ENCODE measurements at places on chromosomes 13 and 19.

GRCh38 chr19:4363571-4364304 is 20.4 kb downstream of the MPND start:
- no peak for DNase-seq

DNA sequence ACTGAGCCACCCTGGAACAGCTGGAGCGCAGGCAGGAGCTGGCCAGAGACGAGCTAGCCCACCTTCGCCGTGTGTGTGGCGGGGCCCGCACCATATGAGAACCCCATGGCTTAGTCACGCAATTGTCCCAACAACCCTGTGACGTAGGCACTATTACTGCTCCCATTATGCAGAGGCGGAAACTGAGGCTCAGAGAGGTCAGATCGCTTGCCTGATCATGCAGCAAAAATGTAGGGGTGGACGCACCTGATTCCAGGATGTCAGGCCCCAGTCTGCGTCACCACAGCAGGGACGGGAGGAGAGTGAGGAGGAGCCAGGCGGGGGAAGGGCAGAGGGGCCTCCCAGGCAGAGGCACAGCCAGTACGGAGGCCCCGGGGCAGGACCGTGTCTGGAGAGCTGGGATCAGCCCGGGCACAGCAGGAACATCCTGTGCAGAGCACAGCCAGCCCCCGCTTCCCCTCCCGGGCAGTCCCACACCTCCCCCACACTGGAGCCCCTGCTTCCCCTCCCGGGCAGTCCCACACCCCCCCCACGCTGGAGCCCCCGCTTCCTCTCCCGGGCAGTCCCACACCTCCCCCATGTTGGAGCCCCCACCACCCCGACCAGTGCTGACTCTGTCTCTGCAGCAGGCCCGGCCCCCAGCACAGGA is 16.7 kb downstream of the PIP5K1C start:
- no peak for DNase-seq

- no peak for DNase-seq
Measured at GRCh38 chr19:51091126-51091525, 8.4 kb upstream of the KLK14 start.

DNA sequence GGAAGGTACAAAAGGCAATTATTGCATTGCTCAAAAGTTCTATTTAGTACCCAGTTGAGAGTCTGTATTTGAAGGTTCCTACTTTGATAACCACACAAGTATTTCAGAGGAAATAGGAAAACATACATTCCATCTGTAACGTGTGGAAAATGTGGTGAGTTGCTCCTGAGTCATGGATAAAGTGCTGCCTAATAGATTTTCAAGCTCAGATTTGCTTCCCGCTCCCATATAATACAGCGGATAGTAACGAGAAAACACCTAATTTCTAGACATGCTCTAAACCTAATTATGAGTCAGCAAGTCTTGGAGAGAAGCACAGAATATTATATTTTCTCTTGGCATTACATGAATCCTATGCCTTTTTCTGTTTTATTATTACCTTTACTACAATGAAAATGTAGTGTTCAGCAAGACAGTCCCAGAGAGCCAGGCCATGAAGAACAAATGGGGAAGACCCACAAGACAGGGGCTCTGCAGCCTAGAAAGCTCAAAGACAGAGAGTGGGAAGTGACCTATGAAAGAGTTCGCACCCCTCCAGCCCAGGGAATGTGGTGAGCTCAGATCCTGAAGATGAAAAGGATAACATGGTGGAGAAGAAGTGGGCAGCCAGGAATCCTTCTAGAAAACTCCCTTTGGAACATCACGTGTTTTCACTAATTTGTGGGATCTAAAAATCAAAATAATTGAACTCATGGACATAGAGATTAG is 116.1 kb downstream of the STARD13 start:
- DNase-seq: no peak

DNA sequence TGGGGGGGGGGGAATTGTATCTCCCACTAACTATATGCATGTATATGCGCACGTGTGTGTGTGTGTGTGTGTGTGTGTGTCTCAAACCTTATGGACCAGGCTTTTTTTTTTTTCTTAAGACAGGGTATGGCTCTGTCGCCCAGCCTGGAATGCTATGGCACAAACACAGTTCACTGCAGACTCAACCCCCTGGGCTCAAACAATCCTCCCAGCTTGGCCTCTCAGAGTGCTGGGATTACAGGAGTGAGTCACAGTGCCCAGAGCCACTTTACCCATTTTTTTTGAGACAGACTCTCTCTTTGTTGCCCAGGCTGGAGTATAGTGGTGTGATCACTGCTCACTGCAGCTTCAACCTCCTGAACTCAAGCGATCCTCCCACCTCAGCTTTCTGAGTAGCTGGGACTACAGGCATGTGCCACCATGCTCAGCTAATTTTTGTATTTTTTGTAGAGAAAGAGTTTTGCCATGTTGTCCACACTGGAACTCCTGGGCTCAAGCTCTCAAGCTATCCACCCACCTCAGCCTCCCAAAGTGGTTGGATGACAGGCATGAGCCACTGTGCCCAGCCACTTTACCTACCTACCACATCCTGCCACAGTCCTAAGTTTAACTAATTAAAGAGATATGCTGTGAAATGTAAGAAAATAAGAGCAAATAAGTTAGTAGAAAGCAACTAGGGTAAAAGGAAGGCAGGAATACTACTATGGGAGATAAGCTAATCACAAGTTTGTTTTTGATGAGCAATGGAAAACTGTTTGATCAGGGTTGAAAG is 2.4 kb downstream of the ZMYM5 start:
- DNase-seq: no peak

- DNase-seq: no peak
Measured at GRCh38 chr19:29795461-29796172, 16.2 kb upstream of the CCNE1 start.

DNA sequence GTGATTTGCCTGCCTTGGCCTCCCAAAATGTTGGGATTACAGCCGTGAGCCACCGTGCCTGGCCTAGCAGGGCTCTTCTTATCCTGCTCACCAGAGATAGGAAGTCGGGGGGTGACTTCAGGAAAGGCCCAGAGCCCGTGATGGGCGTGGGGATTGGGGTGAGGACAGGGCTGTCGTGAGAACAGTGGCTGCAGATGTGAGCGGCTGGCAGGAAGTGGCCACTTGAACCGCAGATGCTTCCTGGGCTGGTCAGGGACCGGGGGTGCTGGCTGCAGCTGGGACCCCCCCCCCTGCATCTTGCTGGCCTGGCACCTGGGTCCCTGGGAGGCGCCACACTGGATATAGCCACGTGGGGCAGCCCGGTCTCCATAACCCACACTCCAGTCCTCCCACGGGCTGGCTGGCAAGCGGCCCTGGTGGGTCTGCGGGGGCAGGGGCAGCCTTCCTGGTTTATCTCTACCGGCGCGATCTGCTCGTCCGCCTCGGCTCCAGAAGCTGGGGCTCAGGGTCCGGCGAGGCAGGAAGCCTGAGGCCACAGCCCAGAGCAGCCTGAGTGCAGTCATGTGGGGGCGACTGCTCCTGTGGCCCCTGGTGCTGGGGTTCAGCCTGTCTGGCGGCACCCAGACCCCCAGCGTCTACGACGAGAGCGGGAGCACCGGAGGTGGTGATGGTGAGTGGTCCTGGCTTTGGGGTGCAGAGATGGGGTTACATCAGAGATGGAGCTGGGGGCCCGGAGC is at the start of gene F2RL3:
F2RL3 (plus strand) TSS at position 371 of the 737 bp plus-strand sequence; CDS start at position 562, 191 bp downstream.
- DNase-seq: no peak

- no peak for DNase-seq
Measured at GRCh38 chr19:54335979-54336892, 2.7 kb downstream of the LILRA4 start.

DNA sequence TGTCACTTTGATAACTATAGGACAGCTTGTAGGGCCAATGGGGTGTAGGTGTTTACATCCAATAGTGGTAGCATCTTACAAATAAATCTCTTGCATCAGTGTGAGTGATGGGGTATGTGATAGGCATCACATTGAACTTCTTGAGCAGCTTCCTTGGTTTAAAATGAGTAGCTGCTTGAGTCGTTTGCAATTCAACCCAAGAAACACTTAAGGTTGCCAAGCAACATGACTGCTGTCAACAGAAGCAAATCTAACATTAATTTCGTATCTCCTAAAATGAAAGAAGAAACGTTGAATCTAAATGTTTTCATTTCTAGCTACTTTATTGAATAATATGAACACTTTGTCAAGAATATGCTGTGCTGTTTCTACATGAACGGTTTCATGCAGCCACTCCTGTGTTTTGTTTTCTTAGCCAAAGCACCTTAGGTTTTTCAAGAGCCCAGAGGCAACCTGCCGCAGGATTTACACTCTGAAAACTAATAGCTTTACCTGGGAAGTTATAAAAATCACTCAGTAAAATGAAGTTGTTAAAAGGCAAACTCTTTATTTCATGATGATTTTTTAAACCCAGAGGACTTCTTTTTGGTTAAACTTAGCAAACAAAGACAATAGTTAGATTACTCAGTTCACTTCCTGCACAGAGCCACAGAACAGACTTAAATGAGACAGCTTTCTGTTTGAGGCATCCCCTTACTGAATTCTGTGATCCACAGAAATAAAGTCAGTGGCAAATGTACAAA is 305.2 kb downstream of the MTUS2 start:
- DNase-seq: no peak

- no peak for DNase-seq
Measured at GRCh38 chr13:27493981-27494380, 43.6 kb upstream of the MTIF3 start.

DNA sequence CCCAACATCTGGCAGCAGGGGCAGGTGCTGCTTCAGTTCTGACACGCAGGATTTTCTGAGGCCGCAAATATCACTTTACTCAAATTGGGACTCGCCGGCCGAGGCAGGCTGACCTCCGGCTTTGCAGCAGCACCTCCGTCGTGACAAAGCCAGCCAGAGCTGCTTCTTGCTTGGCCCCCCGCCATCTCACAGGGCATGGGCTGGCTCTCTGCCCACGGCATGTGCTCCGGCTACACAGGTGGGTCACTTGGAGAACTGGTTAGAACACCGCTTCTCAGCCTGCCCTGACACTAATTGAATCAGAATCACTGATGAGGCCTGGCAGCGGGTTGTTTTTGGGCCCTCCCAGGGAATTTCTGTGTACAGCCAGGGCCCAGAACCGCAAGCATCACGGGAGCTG is 112.3 kb downstream of the SLC7A1 start:
- DNase-seq: no peak

DNA sequence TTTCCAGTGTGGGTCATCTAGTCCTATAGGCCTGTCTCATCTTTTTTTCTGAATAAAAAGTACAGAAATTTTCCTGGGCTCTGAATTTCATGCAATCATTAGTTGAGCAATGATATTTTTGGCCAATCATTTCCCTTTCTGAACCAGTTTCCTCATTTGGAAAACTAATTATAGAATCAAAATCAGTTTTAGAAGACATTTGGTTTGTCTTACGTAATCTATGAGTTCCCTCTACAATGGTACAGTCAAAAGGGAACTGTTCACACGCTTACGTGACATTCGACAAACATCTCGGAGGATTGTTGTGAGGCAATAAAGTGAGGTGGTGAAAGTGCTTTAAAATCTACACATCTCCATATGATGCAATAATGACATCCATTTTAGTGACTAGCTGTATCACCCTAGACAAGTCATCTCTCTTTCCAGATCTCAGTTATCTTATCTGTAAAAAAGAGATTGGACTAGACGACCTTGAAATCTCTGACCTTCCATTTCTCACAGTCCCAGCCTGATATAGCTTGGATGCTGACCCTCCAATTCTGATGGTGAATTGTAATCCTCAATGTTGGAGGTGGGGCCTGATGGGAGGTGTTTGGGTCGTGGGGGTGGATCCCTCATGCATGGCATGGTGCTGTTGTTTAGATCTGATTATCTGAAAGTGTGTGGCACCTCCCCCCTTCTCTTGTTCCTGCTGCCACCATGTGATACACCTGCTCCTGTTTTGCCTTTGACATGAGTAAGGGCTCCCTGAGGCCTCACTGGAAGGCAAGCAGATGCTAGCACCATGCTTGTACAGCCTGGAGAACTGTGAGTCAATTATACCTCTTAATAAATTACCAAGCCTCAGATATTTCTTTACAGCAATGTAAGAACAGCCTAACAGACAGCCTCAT is 26.7 kb downstream of the FLT1 start:
- no peak for DNase-seq

DNA sequence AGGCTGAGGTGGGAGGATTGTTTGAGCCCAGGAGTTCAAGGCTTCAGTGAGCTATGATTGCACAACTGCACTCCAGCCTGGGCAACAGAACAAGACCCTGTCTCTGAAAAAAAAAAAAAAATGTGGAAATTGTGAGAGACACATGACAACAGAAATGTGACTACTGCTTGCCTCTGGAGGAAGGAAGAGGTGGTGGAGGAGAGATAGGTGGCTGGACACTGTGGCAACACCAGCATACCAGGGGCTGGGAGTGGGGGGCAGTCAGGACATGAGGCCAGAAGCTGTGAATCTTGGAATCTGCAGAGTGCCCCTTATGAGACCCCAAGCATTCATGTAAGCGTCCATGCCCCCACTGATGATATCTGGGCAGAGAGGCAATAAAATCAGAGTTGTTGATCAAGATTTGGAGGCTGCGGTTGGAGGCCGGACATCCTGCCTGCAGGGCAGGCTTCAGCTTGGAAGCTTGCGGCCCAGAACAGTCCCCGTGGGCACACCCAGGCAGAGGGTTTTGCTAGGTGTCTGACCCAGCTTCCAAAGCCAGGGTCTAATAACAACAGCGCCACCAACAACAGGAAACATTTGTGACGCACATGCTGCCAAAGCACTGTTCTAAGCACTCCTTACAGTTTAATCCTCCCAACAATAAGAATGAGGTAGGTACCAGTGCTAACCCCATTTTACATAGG is 16.9 kb downstream of the FAM187B start:
- no peak for DNase-seq

DNA sequence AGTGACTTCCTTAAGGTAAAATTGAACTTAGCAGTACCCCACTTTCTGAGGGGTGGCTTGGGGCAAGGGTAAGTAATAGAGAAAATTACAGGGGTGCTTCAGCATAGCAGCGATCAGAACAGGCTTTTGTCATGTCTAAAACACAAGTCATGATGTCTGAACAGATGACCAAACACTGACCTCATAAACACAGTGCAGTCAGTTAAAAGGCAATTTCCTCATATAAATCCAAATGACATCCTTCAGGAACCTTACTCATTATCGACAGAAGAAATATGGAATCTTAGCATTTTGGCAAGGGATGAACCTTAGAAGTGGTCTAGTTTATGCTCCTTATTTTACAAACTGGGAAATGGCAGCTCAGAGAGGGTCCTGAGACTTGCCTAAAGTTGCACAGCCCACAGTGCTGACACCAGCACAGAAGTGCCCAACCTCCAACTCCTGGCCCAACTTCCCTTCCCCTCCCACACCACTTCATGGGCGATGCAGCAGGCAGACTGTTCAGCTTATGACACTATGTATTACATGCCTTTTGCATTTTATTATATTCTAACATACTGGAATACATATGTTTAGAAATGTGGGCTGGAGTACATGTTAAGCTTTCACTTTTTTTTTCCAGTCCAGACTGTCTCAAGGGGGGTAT is 3.6 kb downstream of the GJA3 start:
- no peak for DNase-seq

DNA sequence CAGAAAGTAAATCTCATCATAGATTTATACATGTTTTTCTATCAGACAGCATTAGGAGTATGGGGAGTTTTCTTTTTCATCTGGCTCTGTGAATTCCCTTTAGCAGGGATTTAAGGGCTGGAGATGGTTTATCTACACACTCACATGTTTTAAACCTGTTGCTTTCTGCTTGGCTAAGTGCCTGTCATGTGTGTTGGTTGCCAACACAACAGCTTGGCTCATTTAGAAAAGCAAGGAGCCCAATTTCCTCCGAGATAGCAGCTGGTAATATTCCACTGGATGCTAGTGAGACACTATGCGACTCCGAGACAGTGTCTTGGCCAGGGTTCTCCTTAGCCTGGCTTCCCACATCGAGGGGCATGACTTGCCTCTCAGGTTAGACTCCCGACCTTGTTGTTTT is 83.3 kb downstream of the KLF5 start:
- no peak for DNase-seq

GRCh38 chr19:31570718-31571117 is 221.5 kb upstream of the TSHZ3 start:
- no peak for DNase-seq

GRCh38 chr19:5645409-5645808 is 22.5 kb downstream of the SAFB start:
- DNase-seq: no peak

Data from activated CD8-positive, alpha-beta memory T cell treated with anti-CD3 and anti-CD28 coated beads for 48 hours (primary cell).